ENCODE measurements at places on chromosomes 16 and 17. TPM values are rescaled to one million over a fixed set of nuclear protein-coding genes. Genes with fewer than 3 reads are reported as not detected.

DNA sequence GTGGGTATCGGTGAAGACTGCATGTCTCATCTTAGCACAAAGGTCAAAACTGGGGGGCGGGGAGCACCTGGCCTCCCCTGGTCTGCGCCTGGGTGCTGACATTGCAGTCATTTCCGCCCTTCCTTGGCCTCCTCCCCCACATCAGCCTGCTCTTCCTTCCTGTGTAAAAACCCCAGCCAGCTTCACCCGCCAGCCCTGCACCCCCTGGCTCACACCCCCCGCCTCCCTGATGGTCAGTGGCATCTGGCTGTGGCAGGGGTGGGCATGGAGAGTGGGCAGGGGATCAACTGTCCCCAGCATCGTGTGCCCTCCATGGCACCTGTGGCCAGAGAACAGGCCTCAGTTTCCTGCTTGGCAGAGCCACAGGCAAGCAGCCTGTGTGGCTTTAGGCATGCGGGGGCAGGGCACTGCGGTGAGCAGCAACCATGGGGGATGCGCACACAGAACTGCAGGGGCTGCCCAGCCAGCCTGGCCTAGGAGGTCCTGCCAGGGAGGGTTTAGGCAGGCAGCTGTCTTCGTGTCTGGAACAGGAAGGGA lies 26.5 kb upstream of the LASP1NB start:
- DNase-seq: peak; percentile 66

GRCh38 chr17:74868251-74868907 lies 4.4 kb downstream of the FDXR start:
- no peak for DNase-seq

DNA sequence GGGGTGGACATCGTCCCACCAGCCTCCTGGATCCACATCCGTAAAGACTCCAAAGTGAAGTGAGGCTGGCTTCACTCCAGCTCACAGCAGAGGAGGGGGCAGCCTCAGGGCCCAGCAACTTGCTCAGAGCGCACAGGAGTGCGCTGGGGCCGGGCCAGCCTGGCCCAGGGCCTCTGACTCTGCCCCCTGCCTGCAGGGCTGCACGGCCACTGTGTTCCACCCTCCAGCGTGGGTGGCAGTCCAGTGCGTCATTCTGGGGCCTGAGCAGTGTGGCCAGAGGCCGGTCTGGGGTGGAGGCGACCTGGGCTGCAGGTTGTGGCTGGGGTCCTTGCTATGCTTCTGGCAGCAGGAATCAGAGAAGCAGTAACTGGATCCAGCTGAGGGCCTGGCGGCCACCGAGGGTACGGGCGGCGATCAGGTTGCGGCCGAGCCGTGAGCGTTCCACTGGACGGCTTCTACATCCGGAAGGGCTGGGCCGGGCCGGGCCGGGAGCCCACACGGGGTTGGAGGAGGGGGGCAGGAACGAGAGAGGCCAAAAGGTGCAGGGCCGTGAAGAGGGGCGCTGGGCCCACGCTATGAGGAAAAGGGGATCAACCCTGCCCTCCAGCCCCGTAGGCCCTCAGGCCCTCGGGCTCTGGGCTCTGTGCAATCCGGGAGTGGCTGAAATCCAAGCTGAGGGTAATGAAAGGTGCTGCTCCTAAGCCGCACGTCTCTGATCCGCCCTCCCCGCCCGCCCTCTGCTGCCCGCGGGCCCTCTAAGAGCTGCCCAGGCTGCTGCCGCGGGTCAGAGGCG lies at the start of gene FSCN2:
Gene FSCN2 (plus strand): TSS at position 787 of the 793 bp plus-strand sequence. CDS start 155 bp downstream, outside the sequence.
- no peak for DNase-seq

DNA sequence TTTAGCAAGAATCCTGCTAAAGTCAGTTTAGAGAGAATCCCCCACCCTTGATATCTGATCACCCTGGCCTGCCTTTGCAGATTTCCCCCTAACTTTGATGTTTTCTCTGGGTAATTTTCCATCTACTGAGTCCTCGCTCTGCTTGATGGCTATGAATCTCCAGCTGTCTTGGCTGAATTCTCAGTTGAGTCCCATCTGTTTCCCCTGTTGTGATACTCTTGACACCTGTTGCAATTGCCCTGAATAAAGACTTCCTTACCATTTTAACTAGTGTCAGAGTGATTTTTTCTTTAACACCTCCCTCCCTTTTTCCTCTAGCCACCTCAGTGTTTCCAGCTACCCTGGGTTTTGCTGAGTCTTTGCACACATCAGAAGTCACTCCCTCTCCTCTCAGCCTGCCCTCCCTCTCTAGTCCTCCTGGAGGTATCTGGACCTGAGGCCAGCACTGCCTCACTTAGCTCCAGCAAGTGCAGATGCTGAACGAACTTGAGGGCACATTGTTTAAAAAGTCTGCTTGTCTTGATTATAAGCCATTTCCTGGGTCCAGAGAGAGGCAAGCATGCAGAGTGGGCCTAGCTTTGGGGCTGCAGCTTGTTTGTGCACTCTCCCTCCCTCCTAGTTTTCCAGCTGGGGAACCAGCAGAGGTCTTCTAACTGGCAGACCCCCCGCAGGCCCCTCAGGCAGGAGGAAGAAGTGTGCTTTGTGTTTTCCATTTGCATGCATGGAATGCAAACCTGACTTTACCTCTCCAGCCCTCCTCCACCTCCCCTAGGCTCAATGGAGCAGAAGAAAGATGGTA lies 33.2 kb downstream of the SPACA3 start:
- DNase-seq: no peak

DNA sequence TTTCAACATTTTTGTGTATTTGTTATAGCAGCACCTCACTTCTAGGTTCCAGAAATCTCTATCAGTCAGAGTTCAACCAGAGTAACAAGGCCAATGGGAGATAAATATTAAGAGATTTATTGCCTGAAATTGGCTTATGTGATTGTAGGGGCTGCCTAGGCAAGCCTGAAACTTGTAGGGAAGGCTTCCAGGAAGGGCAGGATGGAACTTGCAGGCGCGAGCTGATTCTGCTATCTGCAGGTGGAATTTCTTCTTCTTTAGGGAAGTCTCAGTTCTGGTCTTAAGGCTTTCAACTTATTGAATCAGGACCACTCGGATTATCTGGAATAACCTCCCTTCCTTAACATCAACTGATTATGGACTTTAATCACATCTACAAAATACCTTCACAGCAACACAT lies 199.5 kb upstream of the NLRP1 start:
- DNase-seq: no peak

GRCh38 chr17:29870836-29871465 lies 59.1 kb downstream of the SSH2 start:
- no peak for DNase-seq

GRCh38 chr17:57946798-57947358 lies 8.3 kb downstream of the CUEDC1 start:
- peak; percentile 47 for DNase-seq

- no peak for DNase-seq
Observed at GRCh38 chr16:73068541-73069401, 20.8 kb upstream of the ZFHX3 start.

DNA sequence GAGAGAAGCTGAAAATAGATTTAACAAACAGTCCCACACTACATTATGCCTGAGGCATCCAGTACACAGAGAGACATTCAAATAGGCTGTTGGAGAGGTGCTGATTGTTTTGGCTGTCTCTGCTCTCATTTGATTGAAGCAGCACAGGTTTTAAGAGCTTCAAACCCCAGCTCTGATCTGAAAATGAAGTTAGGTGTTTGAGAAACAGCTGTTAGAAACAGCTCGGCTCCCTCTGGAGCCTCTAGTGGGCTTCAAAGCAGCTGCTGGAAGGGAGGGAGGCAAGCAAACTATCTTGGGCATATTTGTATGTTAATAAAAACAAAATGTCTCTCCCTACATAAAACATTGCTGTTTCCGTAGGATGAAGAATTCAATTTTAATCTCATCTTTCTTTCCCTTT lies 607.3 kb upstream of the GOT2 start:
- no peak for DNase-seq

The TBC1D3G gene
- total RNA-seq: not detected

DNA sequence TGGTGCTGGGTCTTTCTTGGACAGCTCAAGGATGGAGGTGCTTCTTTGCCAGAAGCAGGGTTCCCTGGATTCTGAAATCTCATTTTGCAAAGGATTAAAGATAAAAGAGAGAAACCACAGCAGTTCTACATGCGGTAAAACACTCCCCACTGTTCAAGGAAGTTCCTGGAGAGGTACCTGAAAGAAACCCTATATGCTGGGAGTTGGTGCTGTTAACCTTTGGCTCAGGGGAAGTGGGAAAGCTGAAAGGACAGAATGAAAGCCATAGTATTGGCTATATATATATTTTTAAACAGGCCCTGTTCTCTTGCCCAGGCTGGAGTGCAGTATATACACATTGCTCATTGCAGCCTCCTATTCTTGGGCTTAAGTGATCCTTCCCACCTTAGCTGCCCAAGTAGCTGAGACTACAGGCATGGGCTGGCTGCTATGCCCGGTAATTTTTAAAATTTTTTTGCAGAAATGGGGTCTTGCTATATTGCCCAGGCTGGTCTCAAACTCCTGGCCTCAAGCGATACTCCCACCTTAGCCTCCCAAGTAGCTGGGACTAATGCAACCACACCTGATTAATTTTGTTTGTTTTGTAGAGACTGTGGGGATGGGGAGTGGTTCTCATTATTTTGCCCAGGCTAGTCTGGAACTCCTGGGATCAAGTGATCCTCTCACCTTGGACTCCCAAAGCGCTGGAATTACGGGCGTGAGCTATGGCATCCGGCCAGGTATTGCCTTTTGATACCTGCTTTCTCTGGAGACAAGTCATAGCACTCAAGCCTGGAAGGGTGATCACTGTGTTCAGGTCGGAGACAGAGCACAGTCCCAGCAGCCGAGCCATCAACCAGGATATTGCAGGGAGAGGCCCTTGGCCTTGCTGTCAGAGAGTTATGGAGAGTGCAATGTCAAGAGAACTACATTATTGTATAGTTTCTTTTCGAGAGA lies 55.2 kb downstream of the MSI2 start:
- peak; percentile 72 for DNase-seq

The LRRC37A gene
- 4.1 TPM for total RNA-seq

GRCh38 chr16:59319871-59320270 lies 585.8 kb upstream of the GOT2 start:
- DNase-seq: no peak

The TADA2A gene
- 24.2 TPM for total RNA-seq

DNA sequence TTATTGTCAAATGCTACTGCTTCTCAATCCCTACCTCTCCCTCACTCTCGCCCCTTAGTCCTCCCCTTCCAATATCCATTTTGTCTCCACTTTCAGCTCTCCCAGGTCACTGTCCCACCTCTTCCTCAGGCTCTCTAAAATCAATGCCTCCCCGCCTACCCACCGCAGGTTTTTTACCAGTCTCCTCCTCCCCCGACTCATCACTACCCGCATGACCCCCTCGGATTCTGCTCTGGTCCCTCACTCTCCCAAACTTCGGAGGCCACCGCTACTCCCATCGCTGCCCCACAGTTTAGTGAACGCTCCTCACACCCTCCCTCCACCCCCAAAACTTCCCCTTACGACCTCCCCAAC lies 513 bp downstream of the CRLF3 start:
- DNase-seq: peak; percentile 51

DNA sequence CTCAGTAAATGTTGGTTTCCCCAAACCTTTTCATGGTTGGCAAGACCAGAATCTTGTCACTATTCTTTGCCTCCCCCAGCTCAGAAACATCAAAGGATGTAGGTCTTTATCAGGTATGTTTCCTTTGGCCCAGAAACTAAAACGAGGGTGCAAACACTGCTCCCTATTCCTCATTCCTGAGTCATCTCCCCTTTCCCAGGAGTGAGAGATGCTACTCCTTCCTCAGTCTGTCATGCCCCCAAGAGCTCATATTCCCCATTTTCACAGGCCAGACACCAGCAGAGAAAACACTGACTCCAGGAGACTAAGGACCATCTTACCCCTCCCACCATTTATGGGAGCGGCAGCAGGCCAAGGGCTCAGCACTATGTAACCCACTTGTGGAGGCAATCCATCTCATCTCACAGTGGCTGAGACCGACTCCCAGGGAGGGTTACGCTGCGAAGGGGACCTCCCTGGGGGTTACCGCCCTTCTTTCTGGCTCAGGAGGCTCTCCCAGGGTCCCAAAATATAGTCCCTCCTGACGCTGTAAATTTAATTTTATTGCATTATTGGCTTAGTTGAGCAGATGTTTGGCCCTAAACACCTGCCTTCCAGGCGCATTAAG lies 1.5 kb downstream of the GEMIN4 start:
- no peak for DNase-seq

DNA sequence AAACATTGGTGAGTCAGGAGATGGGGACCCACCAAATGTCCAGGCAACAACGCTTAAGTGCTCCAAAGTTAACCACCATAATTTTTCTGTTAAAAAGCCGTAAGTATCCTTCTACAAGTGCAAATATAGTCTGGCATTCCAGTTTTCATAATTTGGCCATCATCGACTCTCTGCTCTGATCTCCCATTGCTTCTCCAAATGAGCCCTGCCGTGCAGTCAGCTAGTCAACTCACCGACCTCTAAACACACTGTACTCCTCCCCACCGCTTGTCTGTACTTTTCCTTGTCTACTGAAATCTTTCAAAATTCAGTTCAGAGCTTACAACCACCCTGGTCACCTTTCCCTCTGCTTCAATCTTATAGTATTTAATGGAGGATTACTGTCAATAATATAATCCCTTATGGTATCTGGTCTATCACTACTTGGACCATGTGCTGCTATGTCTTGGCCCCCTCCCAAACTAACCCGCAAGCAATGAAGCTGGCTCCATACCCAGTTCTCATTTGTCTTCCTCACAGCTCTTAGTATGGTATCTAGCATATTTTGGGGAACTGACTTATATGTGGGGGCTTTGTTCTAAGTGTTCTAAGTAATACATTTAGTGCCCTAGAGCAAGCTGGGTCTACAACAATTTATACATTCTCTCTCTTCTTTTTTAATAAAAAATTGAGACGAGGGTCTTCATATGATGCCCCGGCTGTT lies 52.7 kb upstream of the SLC25A19 start:
- no peak for DNase-seq

DNA sequence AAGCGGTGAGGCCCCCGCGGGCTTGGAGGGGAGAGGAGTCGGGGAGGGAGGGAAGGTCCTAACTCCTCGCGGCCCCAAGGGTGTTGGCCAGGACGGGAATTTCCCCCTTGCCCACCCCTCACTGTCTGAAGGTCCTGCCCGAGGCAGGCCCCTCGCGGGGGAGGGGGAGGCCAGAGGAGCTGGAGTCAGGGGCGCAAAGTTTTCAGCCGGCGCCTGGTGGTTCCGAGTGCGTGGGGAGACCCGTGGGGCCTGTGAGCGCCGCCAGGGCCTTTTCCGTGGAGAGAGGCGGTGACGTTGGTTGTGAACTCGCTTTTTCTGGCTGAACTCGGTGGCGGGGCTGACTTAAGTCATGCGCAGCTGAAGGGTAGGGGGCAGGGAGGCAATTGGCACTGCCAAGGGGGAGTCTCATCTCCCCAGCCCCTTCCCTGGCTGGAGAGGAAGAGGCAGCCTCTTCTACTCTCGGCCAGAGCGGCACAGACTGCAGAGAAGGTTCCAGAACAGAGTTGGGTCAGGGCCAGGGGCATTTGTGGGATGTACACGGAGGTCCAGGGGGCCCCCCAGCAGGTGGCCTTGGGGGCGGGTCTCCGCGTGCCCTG lies 1.5 kb downstream of the CACNA1H start:
- no peak for DNase-seq

The HOXB13 gene
- 39.4 TPM for total RNA-seq

The CAVIN1 gene
- total RNA-seq: 62.0 TPM

- DNase-seq: no peak
Observed at GRCh38 chr16:19105131-19105530, 8.6 kb upstream of the ITPRIPL2 start.
